ENCODE measurements at places on chromosomes 5 and 9.

DNA sequence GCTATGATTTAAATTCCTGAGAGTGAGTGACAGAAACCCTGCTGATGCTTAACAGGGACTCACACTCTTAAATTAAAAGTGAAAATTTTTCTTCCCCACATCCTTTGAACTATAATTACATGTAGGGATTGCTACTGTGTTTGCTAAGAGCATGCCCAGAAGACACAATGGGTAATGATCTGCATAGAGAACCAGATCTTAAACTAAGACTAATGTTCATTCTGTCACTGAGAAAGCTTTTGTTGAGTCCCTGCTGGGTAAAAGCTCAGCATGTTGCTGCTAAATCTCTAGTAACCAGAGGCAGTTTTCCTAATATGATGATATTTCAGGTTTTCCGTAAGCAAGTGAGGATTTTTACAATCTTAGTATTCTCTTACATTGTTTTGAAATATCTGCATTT lies 424.8 kb upstream of the SMC2 start:
- no peak for DNase-seq

DNA sequence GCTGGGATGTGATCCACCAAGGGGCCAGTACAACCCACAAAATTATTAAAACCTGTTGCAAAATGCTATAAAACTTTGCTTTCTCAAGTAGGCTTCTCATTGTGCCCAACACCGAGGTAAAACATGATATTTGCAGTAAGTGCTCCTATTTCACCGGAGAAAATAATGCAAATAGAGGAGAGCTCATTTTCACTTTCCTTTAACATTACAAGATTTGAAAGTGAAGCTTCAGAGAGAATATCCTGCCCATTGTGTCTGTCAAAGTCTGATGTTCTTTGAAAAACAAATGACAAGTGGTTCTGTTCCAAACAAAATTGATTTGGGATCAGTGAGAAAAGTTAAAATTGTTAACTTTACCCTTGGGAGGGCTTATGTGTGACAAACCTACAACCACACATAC lies 287.1 kb downstream of the KCNN2 start:
- DNase-seq: no peak

- DNase-seq: no peak
These were observed 176.4 kb upstream of the ANKRD55 start for GRCh38 chr5:56409331-56410190.

GRCh38 chr9:92176068-92176799 lies 61.0 kb upstream of the SPTLC1 start:
- DNase-seq: no peak

DNA sequence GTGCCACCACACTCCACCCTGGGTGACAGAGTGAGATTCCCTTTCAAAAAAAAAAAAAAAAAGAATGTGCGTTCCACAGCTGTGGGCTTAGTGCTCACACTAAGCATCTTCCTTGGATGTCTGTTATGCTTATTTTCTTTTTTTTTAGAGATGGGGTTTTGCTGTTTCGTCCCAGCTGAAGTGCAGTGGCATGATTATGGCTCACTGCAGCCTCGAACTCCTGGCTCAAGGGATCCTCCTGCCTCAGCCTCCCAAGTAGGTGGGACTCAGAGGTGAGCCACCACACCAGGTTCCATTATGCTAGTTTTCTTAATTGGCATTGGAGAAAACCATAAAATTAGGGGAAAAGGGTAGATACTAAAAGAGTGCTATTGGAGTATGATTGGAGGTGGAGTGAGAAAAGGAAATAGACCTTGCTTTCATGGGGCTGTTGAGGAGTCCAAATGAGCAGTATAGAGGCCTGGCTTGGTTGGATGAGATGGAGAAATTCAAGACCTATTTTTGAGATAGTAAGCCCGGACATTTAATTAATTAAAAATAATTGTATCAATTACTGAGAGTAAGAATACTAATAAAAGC lies 978 bp upstream of the BRD3OS start:
- DNase-seq: no peak

DNA sequence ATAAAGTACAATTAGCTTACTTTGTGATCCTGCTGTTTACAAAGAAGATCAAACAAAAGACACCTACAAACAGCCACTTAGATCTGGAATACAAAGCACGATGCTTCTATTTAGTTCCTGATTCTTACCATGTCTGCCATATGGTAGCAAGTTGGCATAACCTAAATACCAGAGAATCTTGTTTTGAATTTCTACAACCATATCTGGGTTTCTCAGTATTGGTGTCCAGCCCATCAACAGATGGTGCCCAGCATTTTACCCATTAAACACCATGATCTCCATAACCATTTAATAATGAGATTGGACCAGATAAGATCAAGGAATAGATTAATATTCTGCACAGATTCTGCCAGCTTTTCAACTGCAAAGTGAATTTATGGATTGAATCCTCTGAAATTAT lies 29.8 kb downstream of the SLC24A2 start:
- no peak for DNase-seq

GRCh38 chr5:55066277-55066676 lies 36.2 kb upstream of the GZMA start:
- DNase-seq: no peak

GRCh38 chr9:134049236-134049635 lies 18.6 kb downstream of the BRD3 start:
- no peak for DNase-seq

DNA sequence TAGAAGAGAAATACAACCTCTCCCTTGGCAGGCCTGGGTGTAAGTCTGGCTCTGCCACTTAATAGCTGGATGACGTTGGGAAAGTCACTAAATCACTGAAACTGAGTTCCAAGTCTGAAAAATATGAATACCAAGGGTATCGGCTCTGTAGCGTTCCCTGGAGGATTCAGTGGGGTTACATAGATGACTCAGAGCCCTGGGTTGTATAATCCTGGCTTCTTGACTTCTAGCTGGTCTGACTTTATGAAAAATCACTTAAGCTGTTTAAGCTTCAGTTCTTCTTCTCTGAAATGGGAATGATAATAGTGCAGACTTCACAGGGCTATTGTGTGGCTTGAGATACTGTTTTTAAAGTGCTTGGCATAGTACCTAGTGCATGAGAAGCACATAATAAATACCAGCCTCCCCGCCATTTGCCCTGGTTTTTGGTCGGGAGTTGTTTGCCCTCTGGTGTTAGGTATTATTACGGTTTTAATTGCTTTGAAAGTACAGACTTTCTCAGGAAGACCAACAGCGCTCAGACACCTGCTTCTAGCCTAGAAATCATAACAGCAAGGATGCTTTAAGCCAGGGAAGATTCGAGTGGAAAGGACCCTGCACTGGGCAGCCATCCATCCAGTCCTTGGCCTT lies 43.0 kb downstream of the CYFIP2 start:
- DNase-seq: no peak

- no peak for DNase-seq
These were observed 263.4 kb downstream of the TMEM232 start for GRCh38 chr5:110463106-110463505.

- no peak for DNase-seq
These were observed 916 bp downstream of the SHLD3 start for GRCh38 chr5:65625743-65626142.

GRCh38 chr5:107231191-107231590 lies 439.5 kb downstream of the EFNA5 start:
- no peak for DNase-seq

Data from stimulated activated CD4-positive, alpha-beta T cell treated with anti-CD3 and anti-CD28 coated beads, Interleukin-15, amount 100 ng/mL, for 1 hour (primary cell).